Stimulated activated CD4-positive, alpha-beta T cell treated with anti-CD3 and anti-CD28 coated beads, Interleukin-15, amount 100 ng/mL, for 1 hour (primary cell): ENCODE measurements at places on chromosomes 5 and 9.

DNA sequence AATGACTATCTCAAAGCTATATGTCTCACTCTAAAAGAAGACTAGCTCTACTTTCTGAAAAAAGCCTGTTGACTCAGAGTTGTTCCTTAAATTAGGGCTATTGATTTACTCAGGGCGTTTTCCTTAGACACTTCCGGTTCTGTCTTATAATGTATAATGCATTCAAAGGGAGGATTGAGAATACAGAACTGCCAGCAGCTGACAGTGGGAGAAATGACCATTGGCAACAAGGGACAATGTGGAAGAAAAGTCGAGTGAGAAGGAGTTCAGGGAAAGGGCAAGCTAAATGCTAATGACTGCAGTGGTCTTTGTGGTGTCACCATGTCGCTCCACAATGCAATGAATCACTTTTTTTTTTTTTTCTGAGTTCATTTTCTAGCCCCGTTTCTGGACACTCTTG, 65.7 kb upstream of the ANKH start:
- no peak for DNase-seq

- no peak for DNase-seq
Observed at GRCh38 chr9:33465596-33466564, 7.8 kb downstream of the NOL6 start.

GRCh38 chr5:8399471-8399870, 530.5 kb downstream of the MTRR start:
- DNase-seq, result no peak

GRCh38 chr5:154580422-154580821, 102.4 kb upstream of the HAND1 start:
- DNase-seq, result no peak

DNA sequence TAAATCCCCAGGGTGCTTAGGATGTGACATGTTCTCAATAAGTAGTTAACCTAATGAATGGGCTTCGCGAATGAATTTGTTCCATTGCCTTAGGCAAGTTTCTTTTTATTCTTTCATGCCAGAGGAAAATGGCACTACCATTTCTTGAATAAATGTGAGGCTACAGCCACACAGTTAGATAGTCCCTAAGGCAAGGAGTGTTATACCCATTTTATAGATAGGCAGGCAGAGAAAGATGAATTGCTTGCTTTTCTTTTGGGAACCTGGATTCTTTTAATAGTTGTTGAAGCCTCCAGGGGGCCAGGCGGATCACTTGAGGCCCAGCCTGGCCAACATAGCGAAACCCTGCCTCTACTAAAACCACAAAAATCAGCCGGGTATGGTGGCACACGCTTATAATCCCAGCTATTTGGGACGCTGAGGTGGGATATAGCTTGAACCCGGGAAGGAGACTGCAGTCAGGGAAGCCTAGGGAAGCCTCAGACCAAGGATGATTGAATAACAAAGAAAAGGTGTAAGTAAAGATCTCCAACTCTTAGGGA, 943 bp downstream of the NOP16 start:
- DNase-seq, result no peak

DNA sequence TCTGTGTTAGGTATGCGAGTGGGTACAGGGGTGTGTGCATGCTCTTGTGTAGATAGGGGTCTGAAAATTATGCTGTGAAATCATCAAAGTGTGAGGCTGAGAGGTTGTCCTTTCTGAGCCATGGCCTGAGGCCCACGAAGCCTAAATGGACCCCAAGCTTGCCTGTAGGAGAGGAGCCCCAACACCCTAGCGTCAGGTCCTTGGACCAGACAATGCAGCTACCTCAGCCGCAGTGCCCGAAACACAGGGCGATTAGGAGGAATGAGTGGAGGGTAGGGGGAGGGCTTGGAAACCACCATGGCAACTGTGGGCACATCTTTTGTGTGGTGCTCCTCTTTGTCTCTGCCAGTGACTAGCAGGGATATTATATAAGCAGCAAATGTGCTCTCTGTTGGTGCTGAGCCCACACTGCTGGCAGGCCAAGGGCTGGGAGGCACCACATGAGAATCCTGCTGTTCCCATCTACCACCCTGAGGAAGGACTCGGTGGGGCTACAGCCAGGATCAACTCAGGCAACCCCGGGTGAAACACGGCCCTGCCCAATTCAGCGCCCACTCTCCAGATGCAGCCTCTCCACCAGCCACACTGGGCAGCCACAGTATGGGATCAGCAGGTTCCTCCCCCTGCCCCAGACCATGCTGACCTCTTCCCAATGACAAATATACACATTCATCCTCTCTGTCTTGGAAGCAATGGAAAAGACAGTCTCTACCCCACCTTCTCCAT, 84.6 kb upstream of the FSTL4 start:
- no peak for DNase-seq

DNA sequence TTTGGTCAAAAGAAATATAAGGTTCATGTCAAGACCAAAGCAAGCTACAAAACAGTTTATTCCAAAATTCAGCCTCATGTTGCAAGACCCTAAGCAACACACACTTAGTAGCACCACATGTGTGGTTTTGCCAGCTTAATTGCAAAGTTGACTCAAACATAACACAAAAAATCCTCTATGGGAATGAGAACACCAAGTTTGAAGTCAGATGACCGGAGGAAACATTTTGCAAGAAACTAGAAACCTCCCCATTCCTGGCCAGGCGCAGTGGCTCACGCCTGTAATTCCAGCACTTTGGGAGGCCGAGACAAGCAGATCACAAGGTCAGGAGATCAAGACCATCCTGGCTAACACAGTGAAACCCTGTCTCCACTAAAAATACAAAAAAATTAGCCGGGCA, 261.8 kb downstream of the EBF1 start:
- no peak for DNase-seq

GRCh38 chr9:32463500-32464293, 62.3 kb downstream of the RIGI start:
- no peak for DNase-seq
